ENCODE measurements at places on chromosomes 4 and X.

- no peak for DNase-seq
Observed at GRCh38 chrX:43643201-43643600, 12.9 kb upstream of the MAOA start.

- no peak for DNase-seq
Observed at GRCh38 chr4:97349468-97350186, 793.6 kb downstream of the STPG2 start.

GRCh38 chr4:2469192-2469984, 482 bp downstream of the RNF4 start:
- peak; percentile 84 for DNase-seq

DNA sequence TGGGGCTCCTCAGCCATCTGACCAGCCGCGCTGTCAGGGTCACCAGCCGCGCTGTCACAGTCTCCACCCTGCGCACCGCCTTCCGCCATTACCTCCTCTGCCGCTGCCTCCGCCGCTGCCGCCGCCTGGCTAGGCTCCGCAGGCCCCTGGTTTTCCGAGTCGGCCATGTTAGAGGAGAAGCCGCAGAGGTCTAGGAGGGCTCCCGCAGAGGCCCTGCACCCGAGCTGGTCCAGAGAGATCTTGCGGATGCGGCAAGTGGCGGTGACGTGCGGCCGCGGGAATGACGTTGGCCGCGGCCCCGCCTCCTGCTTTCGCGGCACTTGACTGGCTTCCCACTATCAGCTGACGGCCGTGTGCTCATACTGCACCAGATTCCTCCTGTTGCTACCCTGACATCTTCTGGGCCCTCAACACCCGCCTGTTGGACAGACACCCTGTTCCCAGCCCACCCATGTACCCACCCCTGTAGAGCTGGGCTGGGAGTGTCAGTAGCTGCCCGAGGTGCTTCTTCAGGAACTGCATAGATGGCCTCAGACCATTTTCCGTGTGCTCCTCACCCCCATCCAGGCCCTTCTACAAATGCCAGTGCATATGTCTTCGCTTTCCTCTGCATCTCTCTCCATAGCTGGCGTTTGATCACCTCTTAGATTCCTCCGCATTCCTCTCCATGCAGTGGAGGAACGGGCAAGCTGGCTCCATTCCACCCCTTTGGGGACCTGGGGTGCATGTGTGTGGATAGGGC, at the start of gene NAP1L5:
Gene NAP1L5 (minus strand): TSS at position 242 of the 742 bp plus-strand sequence. CDS start 75 bp downstream, at position 167.
- peak; percentile 71 for DNase-seq

DNA sequence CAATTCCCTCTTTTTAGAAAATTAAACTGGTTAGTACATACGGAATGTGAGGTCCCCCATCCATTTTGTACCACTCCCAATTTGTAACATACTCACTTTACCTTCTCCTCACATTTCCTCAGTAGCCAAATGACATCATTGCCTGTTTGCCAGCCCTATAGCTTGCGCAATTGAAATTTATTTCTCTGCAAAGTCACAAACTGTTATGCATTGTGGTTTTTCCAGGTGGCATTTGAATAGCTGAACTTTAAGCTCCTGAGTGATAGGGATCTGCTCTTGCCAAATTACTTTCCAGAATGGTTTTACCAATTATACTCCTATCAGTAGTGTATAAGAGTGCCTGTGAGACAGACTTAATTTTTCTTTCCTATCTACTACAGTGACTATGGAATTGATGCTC, 7.7 kb downstream of the COL4A5 start:
- DNase-seq: no peak

GRCh38 chr4:87153078-87153870, 67.1 kb downstream of the KLHL8 start:
- DNase-seq: no peak

DNA sequence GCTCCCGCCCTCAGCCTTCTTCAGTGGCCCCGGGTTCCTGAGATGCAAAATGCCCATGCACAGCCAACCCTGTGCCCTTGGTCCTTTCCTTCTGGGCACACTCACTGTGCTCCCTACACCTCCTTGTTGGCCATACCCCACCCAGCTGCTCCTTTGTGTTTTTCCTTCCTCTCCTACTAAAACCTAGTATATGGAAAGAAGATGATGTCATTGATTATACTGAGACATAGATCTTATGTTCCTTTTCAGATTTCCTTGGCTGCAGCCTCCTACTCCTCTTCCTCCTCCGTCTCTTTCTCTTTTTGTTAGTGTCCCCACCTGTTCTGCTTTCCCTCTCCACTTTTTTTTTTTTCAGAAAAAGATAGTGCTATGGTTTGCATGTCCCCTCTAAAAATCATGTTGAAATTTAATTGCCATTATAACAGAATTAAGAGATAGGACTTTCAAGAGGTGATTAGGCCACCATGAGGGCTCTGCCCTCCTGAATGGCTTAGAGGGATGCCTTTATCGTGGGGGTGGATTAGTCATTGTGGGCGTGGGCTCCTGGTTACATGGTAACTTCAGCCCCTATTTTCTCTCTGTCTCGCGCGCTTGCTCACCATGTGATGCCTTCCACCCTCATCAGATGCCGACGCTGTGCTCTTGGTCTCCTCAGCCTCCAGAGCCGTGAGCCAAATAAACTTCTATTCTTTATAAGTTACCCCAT, 254.9 kb upstream of the GATB start:
- DNase-seq: no peak

DNA sequence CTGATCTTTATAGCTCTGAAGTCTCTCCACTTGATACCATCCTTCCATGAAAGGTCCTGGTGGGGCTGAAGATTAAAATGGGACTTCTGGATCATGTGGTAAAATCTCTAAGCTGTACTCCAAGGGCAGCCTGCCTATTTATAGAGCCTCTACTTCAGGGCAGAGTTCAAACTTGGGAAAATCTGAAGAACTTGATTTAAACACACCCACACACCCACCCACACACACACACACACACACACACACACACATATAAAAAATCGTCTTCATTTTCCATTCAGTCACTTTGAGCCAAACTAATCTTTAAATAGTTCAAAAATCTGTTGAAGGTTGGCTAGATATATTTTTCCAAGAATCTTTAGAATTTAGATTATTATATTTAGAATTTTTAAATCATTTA, 234.9 kb upstream of the GPC4 start:
- DNase-seq: no peak

DNA sequence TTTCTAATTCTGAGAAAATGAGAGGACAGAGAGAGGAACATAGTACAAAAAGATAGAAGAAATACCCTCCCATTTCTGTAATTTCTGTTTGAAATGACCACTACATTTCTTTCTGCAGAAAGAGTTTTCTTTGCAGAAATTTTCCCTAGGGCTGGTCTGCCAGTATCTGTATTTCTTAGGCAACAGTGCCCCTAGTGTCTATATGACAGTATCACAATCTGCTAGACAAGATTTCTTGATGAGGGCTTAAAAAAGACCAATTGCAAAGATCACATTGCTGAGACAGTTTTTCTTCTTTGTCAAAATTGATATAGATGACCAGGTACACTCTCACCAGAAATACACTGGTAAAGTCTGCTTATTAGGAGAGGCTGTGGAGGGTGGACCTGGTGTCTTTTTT, 81.0 kb upstream of the ZDHHC15 start:
- DNase-seq: no peak

GRCh38 chr4:39524161-39524957, 2.9 kb downstream of the UGDH start:
- no peak for DNase-seq

GRCh38 chr4:125434136-125434535, 119.4 kb downstream of the FAT4 start:
- no peak for DNase-seq

- DNase-seq: no peak
Observed at GRCh38 chr4:83389037-83389720, 54.5 kb upstream of the HPSE start.

GRCh38 chr4:152554742-152555141, 18.9 kb upstream of the FBXW7 start:
- no peak for DNase-seq

DNA sequence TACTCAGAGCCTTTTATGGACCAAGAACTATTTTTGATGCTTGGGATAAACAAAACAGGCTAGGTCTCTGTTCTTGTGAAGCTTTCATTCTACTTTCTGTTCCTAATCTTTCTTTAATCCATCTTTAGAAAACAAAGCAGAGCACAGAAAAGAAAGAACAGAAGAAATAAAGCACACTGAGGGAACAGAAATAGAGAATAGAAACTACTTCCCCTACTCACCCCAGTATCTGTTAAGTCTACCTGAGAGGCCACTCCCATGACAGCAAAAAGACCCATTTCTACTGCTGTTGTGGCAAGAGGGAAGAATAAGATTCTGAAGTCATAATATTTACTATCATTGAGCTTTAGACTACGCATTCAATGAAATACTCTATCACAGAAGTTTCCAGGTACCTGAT, 9.2 kb downstream of the RFC1 start:
- no peak for DNase-seq

GRCh38 chr4:107740950-107741701, 21.1 kb upstream of the PAPSS1 start:
- no peak for DNase-seq

- no peak for DNase-seq
Observed at GRCh38 chr4:38967260-38968095, 64.7 kb downstream of the TMEM156 start.
